ENCODE measurements at places on chromosomes 2 and 18. TPM values are rescaled to one million over a fixed set of nuclear protein-coding genes. Genes with fewer than 3 reads are reported as not detected.

The MTA3 gene
- total RNA-seq: 23.5 TPM

The TCF23 gene
- not detected for total RNA-seq

The SPDYA gene
- total RNA-seq: 0.59 TPM

The GCG gene
- not detected for total RNA-seq

The GYPC gene
- total RNA-seq: 68.0 TPM

The TOGARAM2 gene
- total RNA-seq: 0.37 TPM

The HDHD2 gene
- total RNA-seq: 16.2 TPM
